Spinal cord (tissue), 10 donors: ENCODE measurements at places on chromosomes 5 and 9.
A peak's percentile ranks its signal among the peaks of the same experiment; 100 is the strongest.

DNA sequence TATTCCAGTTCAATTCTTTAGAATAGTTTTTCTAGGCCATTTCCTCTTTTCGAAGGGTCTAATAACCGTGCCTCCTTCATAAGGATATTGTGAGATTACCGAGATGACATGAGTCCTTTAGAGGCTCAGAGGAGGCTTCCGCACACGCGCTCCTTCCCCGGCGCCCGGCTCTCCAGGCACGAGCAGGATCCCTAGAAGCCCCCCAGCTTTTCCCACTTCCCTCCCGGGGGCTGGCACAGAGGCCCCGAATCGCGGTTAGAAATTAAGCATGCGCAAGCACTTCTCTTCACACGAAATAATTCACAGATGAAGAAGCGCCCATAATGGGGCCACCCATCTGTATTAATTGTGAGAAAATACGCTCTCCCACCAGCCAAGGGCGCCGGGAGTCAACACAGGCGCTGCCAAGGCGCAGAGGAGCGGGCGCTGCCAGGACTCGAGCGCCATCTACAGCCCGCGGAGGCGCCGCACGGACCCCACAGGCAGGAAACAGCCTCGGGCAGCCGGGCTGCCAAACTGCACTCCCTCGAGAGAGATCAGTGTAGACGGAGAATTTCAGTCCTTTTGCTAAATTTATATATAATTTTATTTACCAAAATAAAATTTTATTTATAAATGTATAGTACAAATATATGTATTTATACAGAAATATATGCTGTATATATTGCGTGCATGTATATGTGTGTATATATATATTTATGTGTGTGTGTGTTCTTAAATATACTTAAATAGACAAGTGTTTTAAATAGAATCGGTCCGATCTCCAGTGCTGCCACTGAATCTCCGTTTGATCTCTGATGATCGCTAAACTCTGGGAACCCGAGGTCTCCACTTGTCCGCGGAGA, 258.1 kb upstream of the NFIL3 start:
- DNase-seq, result peak; percentile 19

DNA sequence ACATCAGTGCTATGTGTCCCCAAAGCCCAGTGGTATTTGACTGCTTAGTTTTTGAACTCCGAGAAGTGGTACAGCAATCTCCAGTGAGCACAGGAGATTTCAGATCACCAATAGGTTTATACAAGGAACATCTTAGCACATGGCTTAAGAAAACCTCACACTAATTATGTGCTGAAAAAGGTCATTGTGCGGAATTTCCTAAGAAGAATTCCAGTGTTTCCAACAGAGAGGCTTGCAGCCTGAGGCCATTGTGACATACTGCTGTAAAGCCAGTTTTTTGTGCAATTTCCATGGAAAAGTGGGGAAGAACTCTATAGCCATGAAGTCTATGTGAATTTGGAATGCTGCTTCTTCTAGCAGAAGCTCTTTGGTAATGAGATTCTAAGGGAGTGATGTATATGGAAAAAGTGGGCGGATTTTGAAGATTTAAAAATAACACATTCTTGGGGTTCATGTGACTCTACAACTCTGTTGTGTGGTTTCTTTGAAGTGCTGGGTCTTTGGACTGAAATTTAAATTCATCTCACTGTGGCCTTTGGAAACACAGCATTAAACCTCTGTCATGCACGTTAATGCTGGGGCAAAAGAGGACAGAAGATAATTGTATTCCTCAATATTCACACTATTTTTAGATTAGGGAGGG, 110.5 kb upstream of the CD180 start:
- no peak for DNase-seq

DNA sequence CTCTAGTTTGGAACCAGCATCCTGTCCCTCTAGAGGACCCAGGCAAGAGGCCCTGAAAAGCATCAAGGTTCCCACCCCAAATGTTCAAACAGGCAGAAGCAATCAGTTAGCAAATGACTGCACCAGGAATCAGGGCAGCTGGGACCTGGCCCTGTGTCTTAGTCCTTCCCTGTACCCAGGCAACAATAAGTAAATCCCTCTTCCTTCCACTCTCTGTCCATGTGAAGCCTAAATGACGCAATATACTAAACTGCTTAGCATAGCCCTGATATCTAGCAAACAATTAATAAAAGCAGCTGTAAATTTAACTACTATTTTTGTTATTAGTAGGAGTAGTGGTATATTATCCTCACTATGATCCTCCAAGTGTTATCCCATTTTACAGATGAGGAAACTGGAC, 13.2 kb upstream of the ADRA1B start:
- DNase-seq, result no peak

GRCh38 chr5:132830436-132831094, at the start of gene SHROOM1:
TSS of gene SHROOM1 (minus strand) at chr5:132830647. CDS start at chr5:132826140, 4,507 bp downstream.
- DNase-seq, result no peak

DNA sequence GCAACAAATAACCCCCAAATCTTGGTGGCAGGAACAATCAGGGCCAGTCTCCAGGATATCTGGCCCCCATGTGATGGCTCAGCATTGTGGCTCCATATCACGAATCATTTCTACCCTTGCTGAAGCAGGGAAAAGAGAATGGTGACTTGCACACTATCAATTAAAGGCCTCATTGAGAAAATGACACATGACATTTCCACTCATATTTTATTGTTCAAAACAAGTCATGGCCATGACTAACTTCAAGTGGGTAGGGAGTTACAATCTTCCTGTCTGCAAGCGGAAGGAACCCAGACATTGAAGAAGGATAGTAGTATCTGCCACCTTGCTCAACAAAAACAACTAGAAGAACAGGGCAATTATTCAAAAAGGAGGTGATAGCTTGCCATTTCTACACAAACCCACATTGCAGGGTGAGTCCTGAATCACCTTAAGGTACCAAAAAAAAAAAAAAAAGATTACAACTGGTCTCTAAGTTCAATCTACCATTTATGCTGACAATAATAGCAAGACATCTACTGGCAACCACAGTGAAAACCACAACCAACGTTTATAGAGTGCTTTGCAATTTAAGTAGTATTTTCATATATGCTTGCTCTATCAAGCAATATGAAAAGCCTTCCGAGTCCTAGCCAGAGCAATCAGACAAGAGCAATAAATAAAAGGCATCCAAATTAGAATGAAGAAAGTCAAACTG, 186.7 kb upstream of the DAPK1 start:
- DNase-seq, result no peak

- DNase-seq, result no peak
These were observed 162.6 kb downstream of the SMC2 start for GRCh38 chr9:104256696-104257062.

GRCh38 chr5:137665678-137666460, 70.0 kb downstream of the KLHL3 start:
- no peak for DNase-seq

- DNase-seq, result no peak
These were observed 8.1 kb downstream of the TNFAIP8 start for GRCh38 chr5:119363936-119364335.

- no peak for DNase-seq
These were observed 234.1 kb upstream of the ACTBL2 start for GRCh38 chr5:57716661-57717060.

GRCh38 chr5:125113328-125113727, 366.9 kb upstream of the ZNF608 start:
- DNase-seq, result no peak

DNA sequence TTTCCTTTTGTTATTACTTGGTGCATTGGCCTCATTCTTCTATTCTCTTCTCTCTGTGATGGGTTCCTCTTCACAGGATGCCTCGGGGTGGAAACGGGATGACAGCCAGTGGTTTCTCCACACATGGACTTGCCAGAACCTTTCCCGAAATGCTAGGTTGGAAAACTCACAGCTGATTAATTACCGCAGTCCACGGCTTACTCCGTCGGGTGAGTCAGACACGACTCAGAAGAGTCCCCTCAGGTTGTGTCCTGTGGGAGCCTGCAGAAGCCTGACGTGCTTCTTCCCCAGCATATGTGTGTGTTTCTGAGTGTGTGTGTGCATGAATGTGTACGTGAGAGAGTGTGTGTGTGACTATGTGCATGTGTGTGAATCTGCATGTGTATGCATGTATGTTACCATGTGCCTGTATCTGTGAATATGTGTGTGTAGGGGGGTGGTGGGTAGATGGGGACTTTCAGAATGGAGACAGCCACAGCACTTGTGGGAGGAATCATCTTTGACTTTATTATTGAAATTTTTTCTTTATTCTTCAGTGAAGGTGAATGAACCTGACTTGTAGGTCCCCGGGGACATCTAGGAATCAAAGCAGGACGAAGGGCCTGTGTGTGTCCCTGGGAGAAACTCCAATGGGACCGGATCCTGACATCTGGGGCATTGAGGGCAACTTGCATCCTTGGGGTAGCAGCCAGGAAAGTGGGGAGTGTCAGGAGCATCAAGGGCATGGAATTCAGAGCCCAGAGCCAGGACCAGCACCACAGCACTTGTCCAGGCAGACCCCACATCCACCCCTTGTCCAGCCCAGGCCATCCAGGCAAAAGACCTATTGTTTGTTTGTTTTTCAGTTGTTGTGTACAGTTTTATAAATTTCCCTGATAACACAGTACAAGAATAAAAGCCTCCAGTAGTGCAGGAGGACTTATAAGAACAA, 21.9 kb upstream of the MED10 start:
- DNase-seq, result no peak

- peak; percentile 19 for DNase-seq
These were observed 407.4 kb downstream of the HCN1 start for GRCh38 chr5:45288746-45289145.

DNA sequence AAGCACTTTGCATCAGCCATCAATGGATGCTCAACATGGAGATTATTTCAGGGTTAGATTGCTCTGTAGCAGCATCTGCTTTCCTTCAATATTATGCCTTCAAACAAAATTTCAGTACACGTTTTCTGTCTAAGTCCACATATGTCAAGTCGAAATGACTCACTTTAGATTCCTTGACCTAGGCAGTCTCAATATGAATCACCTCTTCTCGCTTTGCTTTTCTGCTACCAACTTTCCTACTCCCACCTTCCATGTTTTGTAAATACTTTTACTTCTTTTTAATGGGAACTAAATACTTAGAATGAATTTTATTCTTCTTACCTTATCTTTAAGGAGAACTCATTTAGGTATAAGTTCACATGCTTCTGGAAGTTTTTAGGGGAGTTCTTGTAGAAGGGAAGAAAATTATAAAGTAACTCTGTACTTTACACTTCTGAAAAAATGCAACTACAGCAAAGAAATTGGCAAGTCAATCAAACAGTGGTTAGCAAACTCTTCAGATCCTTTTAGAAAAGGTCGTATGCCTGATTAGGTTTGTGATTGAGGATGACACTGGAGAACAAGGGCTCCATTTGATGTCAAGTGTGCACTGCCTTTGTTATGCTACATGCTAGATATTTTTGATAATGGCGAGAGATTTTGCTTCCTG, 478.5 kb upstream of the SMARCA2 start:
- DNase-seq, result no peak

DNA sequence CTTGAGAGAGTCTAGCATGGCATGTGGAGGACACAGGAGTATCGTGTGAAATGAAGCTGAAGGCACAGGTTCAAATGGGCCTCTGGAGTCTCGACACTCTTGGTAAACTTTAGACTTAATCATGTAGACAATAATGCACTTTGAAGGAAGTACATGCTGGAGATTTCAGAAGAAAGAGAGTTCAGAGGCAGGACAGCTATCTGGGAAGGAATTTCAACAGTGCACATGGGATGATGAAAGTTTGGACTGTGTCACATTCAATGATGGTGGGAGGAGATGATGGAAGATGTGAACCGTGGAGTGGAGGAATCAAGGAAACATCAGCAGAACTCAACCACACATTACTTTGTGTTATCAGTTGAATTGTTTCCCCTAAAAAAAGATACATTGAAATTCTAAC, 88.6 kb upstream of the PAPPA start:
- DNase-seq, result no peak

- no peak for DNase-seq
These were observed 107.9 kb downstream of the TRIO start for GRCh38 chr5:14250748-14251701.

- DNase-seq, result no peak
These were observed 94.7 kb upstream of the ANKRD55 start for GRCh38 chr5:56327809-56328208.

- no peak for DNase-seq
These were observed 50.3 kb downstream of the SNCAIP start for GRCh38 chr5:122362361-122362760.

DNA sequence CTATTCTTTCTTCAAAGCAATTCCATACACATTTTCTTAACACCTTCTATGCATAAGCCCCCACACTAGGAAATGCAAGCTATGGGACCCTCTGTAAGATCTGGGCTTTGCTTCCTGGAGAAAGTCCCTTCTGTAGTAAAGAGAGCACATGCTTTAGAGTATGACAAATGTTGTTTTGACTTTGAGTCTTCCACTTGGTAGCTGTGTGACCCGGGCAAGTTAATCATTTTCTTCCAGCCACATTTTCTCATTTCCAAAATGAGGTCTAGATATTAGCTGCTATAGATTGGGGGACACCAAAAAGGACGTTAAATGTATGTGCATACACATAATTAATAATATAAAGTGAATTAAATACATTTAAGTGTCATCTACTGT, 334.0 kb downstream of the NFIB start:
- DNase-seq, result no peak

DNA sequence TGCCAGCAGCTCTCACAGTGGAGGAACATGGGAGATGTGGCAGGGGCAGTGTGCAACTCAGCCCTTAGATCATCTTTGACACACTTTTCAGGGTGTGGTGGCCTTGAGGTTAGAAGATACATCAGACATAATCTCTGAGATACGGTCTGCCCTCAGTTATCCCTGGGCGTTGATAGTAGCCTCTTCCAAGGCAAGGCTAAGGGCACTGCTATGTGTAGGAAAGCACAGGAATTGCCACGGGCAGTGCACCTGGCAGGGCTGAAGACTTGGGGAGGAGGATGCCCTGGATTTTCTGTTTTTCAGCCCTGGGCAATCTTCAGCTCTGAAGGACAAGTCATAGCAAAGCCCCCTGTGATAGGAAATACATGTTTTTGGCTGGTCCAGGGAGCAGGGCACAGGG, 206.7 kb downstream of the GOLPH3 start:
- no peak for DNase-seq

DNA sequence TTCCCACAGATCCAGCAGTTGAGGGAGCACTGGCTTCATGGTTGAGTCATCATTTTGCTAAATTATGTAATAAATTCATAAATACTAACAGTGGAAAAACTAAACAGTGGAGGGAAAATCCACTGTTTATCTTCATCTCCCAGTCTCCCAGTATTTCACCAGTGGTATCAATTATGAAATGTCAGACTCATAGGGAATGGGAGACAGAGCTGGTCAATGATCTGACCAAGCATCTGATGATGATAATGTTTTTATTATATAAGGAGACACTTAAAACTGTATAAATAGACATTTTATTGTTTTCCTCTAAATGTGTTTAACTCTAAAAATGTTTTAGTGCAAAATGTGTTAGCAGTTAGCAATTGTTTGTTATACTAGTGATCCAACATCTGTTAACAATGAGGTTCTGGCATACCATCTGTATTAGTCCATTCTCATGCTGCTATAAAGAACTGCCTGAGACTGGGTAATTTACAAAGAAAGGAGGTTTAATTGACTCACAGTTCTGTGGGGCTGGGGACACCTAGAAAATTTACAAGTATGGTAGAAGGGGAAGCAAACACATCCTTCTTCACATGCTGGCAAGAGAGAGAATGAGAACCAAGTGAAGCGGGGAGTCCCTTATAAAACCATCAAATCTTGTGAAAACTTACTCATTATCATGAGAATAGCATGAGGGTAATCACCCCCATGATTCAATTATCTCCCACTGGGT, 11.8 kb upstream of the REEP5 start:
- DNase-seq, result no peak

GRCh38 chr9:68653141-68653595, 51.9 kb upstream of the PIP5K1B start:
- no peak for DNase-seq
